Natural killer cell (primary cell): ENCODE measurements at places on chromosomes 3 and 15. TPM values are rescaled to one million over a fixed set of nuclear protein-coding genes. Genes with fewer than 3 reads are reported as not detected.

DNA sequence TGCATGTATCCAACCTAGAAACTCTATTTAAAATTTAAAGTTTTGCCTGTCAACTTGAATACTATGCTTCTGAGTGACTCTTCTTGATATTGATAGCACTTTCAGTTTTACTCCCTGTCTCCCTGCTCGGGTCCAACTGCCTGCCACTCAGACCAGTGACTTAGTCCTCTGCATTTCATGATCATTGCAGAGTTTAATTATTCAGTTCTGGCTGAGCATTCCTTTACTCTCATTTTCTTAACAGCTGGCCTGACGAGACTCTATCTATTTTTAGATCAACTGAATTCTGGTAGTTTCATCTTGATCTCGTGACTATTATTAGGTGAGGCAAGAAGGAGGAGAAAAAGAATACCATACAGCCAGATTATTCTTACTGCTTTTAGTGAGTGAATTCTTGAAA is 617.4 kb downstream of the SI start:
- DNase-seq: no peak

- DNase-seq: no peak
Measured at GRCh38 chr3:102529452-102529851, 94.6 kb downstream of the ZPLD1 start.

GRCh38 chr3:187765342-187765741 is 20.1 kb upstream of the BCL6 start:
- DNase-seq: no peak

DNA sequence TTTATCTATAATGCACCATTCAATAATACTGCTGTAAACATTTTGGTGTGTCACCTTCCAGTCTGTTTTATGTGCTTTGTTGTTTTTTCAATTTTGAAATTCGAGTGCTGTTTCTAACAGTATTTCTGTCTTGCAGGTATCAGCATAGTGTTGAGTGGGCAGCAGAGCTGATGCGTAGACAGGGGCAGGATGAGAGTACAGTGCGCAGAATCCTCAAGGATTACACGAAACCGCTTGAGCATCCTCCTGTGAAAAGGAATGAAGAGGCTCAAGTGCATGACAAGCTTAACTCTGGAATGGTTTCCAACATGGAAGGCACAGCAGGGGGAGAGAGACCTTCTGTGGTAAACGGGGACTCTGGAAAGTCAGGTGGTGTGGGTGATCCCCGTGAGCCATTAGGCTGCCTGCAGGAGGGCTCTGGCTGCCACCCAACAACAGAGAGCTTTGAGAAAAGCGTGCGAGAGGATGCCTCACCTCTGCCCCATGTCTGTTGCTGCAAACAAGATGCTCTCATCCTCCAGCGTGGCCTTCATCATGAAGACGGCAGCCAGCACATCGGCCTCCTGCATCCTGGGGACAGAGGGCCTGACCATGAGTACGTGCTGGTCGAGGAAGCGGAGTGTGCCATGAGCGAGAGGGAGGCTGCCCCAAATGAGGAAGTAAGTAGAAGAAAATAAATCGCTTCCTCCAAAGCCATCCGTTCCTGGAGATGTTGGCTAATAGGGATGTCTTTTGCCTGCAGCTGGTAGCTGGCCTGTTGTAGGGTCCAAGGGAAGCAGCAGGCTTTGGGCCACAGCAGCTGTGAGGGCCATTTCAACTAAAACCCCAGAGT is 19.1 kb downstream of the TSEN2 start:
- no peak for DNase-seq

DNA sequence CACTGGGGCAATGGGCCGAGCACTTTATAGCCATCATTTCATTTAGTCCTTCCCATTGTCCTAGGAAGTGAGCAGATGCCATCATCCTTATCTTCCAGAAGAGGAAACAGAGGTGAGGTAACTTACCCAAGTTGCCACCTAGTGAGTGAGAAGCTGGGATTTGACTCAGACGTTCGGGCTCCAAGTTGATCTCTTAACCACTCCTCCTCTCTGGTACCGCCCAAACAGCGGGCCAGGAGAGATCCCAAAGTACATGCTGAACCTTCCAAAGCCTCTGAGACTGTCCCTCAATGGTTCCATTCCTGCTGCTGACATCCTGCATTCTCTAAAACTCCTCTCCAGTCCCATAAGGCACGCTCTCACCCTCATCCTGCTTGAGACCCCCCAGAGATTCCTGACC is 56.2 kb downstream of the EXOG start:
- DNase-seq: peak; percentile 3

DNA sequence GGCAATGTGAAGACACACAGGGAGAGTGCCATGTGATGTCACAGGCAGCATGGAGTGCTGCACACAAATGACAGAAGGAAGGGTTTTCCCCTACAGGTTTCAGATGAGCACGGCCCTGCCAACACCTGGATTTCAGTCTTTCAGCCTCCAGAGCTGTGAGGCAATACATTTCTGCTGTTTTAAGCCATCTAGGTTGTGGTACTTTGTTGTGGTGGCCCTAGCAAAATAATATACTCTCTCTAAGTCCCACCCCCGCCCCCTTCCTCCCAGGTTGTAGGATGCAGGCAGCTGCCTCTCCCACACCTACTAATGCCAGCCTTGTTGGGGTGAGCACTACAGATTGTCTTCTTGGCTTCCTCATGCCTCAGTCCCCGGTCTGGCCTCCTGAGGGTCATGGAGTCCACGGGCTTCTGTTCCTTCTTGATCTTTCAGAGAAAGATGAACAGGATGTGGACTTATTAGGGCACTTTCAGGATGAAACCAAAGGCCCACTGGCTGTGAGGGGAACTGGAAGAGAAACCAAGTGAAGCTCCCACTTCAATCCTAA is 180.0 kb downstream of the CD47 start:
- peak; percentile 23 for DNase-seq

The ARHGEF26 gene
- total RNA-seq: not detected

DNA sequence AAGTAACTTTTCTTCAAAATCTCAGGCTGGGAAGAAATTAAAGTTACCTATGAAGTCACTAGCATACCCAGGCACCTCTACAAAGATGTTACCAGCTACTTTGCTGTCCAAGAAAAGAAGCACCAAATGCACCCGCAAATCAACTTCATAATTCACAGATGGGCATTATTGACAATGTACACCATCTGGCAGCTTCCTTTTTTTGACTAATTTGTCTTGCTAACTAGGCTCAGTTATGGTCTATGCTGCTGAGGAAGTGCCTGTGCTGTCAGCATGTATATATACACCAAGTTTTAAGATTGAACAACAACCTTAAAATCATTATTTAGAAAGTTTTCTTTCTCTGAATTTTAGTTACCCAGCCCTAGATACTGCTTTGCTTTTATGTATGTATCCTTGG is 93.8 kb downstream of the NSUN3 start:
- DNase-seq: no peak

- no peak for DNase-seq
Measured at GRCh38 chr3:53232641-53233377, 23.0 kb downstream of the TKT start.
